ENCODE measurements at places on chromosomes 7 and 10.

DNA sequence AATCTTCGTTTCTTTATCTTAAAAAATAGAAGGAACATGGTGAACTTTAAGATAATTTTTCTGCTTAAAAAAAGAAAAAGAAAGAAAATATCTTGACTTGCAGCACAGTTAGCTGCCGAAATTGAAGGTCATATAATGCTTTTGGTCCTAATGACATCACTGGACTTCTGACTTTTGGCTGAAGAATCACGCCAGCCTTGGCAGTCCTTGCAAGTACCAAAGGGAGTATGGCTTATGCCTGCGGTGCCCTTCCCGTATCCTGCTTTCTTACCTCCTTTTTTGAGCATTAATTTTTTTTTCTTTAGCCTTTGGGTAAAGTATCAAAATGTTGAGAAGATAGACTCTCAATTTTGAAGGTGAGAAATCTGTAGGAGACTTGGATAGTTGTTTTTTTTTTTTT, 7.0 kb downstream of the BMPR1A start:
- no peak overlapping the region for H3K27ac ChIP-seq
- no peak overlapping the region for H3K4me3 ChIP-seq
- no peak for DNase-seq
- H3K27me3 ChIP-seq = no peaks in the 10 kb centered on the region
- H3K36me3 ChIP-seq = no peaks in the 10 kb centered on the region
- no peaks in the 10 kb centered on the region for H3K4me1 ChIP-seq

GRCh38 chr10:93150990-93151547, 77.4 kb downstream of the CYP26A1 start:
- H3K27me3 ChIP-seq = peaks cover 17% of the 10 kb centered on the region
- no peak overlapping the region for H3K27ac ChIP-seq
- H3K4me3 ChIP-seq = no peak overlapping the region
- no peaks in the 10 kb centered on the region for H3K36me3 ChIP-seq
- DNase-seq = no peak

GRCh38 chr10:114499630-114500190, 95.4 kb upstream of the AFAP1L2 start:
- peaks cover 6% of the 10 kb centered on the region for H3K4me1 ChIP-seq
- H3K4me3 ChIP-seq = no peak overlapping the region
- no peak for DNase-seq
- H3K27ac ChIP-seq = peak overlapping the region; percentile 94
- H3K27me3 ChIP-seq = no peaks in the 10 kb centered on the region

DNA sequence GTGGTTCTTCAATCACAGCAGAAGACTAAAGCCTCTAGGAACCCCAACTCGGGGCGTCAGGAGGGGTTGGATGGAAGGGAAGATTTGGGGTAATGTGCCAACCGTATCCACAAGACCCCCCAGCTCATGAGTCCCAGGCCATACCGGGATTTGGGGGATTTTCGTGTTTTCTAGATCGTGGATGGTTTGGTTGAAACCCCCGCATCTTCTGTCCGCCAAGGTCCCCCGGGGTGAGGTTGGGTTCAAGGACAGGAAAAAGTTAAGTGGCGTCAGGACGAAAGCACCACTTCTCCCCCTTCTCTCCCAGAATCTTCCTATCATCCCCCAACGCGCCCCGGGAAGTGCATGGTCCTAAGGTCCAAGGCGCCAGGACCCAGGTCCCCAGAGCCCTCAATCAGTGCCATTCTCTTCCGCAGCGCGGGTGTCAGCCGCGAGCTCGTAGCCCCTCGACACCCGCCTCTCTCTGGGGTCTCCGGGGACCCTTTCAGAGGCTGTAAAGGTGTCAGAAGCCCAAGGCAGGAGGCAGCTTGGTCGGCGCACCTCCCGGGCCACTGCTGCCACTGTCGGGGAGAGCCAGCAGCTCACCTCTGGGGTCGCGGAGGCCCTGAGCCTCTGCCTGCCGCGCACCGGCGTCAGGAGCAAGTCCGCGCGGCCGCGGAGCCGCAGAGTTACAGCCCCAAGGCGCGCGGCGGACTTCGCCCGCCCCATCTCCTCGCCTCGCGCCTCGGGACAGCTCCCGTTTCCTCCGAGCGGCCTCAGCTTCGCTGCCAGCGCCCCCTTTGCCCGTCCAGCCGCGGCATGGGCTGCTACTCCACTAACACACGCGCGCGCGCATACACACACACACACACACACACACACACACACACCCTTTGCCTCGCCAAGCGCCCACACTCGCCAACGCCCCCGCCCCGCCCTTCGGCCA, 1.5 kb downstream of the MKX start:
- peaks cover 29% of the 10 kb centered on the region for H3K4me1 ChIP-seq
- DNase-seq = no peak
- peak overlapping the region; percentile 93 for H3K27ac ChIP-seq

- peak overlapping the region; percentile 7 for H3K27ac ChIP-seq
- peaks cover 4% of the 10 kb centered on the region for H3K4me1 ChIP-seq
- H3K4me3 ChIP-seq = peak overlapping the region; percentile 68
- no peaks in the 10 kb centered on the region for H3K27me3 ChIP-seq
- DNase-seq = no peak
These were observed 45.6 kb downstream of the PDIA4 start for GRCh38 chr7:148982654-148983199.

DNA sequence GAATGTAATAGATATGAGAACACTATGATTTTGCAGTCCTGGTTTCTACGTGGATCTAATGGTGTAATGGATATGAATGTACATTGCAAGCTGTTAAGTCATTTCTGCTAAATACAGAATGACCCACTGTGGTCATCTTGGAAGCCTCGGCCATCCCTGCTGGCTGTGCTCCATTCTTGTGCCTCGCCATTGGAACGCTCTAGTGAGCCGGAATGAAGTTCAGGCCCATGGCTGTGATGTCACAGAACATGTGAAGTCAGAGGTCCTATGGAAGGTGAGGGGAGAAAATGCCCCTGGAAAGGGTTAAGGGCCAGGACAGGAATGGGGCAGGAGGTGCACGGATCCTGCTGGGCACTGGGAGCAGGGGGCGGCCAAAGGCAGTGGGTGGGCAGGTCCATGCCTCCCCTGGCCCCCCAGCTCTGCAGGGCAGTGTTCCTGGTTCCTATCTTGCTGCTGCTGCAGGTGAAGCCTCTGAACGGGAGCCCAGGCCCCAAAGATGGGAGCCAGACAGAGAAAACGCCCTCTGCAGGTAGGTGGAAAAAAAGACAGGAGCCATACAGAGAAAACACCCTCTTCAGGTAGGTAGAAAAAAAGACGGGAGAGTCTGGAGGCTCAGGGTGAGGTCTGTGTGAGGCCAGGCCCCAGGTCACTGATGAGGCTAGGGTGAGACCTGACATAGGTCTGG, at the start of gene LLCFC1:
TSS of gene LLCFC1 (plus strand) at position 259 of the 685 bp plus-strand sequence. CDS start at position 397, 138 bp downstream.
- H3K27me3 ChIP-seq = no peaks in the 10 kb centered on the region
- peaks cover 4% of the 10 kb centered on the region for H3K4me1 ChIP-seq
- H3K36me3 ChIP-seq = no peaks in the 10 kb centered on the region

DNA sequence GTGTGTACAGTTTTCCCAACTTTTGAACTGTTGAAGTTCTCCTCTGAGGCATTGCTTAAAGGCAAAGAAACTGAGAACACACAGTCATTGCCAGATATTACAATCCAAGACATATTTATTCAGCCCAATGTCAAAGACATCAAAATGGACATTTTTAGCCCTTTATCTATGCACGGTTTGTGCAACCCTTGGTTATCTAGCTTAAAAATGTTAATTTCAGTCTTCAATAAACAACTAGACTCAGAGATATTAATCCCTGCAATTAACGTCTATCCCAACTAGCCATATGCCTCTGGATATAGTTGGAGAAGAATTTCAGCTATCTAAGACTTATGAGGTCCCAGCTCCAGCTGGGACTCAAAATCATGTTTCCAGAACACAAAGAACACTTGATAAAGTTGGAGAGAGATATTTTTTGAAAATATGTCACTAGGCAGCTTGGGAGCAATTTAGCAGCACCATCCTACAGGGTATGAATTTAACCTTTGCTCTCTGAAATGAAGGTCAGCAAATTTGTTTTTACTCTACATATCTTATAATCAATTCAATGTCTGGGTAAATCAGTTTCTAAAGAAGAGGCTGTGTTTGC, 357.0 kb downstream of the RNLS start:
- no peak overlapping the region for H3K4me3 ChIP-seq
- DNase-seq = no peak
- no peak overlapping the region for H3K27ac ChIP-seq
- peaks cover 43% of the 10 kb centered on the region for H3K4me1 ChIP-seq
- H3K36me3 ChIP-seq = no peaks in the 10 kb centered on the region
- no peaks in the 10 kb centered on the region for H3K27me3 ChIP-seq

DNA sequence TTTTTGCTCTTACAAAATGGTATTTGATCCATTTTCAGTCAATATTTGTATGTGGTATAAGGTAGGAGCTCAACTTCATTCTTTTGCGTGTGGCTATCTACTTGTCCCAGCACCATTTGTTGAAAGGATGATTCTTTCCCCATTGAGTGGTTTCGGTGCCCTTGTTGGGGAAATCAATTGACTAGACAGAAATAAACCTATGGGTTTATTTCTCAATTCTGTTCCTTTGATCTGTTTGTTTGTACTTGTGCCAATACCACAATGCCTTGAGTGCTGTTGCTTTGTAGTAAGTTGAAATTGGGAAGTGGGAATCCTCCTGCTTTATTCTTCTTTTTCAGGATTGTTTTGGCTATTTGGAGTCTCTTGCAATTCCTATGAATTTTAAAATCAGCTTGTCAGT, 41.0 kb downstream of the SNX10 start:
- H3K27me3 ChIP-seq = no peaks in the 10 kb centered on the region
- H3K36me3 ChIP-seq = no peaks in the 10 kb centered on the region
- no peak overlapping the region for H3K4me3 ChIP-seq

DNA sequence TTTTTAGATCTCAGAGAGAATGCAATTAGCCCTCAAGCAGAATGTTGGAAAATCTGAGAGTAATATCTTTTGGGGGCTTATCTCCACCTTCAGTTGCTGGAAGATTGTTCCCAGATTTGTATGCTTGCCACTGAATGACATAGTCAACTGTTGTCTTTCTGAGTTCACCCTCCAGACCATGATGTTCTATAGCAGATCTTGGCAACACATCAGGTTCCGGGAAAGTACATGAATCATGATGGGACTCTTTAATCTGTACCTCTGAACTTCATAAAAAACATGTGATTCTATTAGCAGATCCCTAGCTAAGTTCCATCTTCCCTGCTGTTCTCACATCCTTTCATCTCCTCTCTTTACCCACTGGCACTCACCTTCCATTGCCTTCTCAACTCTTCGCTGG, 68.9 kb downstream of the PLCE1 start:
- no peaks in the 10 kb centered on the region for H3K27me3 ChIP-seq
- H3K4me3 ChIP-seq = no peak overlapping the region
- no peak overlapping the region for H3K27ac ChIP-seq

DNA sequence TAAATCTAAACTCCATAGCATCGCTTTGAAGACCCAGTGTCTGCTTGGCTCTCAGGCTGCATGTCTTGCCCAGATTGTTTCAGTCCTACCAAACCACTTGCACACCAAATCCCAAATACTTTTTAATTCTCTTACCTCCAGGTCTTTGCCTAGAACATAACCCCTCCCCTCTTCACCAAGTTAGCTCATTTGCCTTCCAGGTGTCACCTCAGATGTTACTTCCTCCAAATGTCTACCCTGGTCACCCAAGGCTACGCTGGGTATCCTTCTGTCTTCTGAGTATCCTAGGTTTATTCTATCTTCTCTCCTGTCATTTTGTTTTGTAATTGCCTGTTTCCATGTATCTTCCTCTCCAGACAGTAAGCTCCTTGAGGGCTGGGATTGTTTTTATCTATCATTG, 11.1 kb downstream of the SLC25A28 start:
- no peak overlapping the region for H3K4me3 ChIP-seq
- H3K27ac ChIP-seq = no peak overlapping the region
- no peaks in the 10 kb centered on the region for H3K27me3 ChIP-seq
- peaks cover 25% of the 10 kb centered on the region for H3K36me3 ChIP-seq
- H3K4me1 ChIP-seq = peaks cover 20% of the 10 kb centered on the region

DNA sequence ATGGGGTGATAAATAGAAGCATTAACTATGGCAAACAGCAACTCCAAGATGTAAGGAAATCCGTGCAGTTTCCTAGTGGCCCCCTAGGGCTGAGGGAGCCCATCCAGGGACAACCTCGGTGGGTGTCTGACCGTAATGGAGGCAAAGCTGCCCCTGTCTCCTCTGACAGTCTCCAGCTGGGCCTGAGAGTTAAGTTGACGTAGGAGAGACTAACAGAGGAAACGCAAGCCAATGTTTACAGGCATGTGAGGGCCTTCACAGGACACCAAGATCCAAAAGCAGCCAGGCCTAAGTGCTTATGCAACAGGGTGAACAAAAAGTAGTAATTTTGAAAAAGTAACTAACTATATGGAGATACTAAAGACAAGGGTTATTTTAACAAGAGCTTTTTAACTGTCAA, 330.0 kb upstream of the C7orf33 start:
- no peaks in the 10 kb centered on the region for H3K27me3 ChIP-seq
- no peaks in the 10 kb centered on the region for H3K36me3 ChIP-seq
- no peaks in the 10 kb centered on the region for H3K4me1 ChIP-seq
- DNase-seq = no peak
- peak overlapping the region; percentile 71 for H3K27ac ChIP-seq

- no peak overlapping the region for H3K4me3 ChIP-seq
- no peak for DNase-seq
- H3K36me3 ChIP-seq = no peaks in the 10 kb centered on the region
- H3K4me1 ChIP-seq = peaks cover 33% of the 10 kb centered on the region
These were observed 29.0 kb downstream of the DENND2A start for GRCh38 chr7:140611641-140612040.

DNA sequence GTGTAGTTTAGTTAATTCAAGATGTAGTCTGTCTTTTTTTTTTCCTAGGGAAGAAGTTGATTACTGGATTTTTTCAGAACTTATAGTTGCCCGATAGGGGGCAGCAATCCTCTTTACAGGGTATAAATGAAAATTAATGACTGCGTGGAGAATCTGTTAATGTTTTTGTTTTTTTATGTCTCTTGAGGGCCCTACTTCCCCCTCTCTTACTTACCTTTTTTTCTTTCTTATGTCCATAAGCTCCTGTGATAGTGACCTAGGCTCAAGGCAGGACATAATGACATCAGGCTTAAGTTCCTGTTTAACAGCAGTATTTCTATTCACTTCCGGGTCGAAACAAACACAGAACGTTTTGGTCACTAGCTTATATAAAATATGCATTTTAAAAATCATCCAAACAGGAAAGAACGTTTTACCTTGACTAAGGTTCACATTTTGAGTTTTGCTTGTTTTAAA, 18.8 kb downstream of the CDC123 start:
- peaks cover 4% of the 10 kb centered on the region for H3K4me1 ChIP-seq
- no peak for DNase-seq
- no peaks in the 10 kb centered on the region for H3K27me3 ChIP-seq

Measured in esophagus squamous epithelium (tissue), 5 donors.